NCI-H510A (cell line): ENCODE measurements at places on chromosomes 3 and 15.
A peak's percentile ranks its signal among the peaks of the same experiment; 100 is the strongest.

GRCh38 chr3:183455089-183455488 lies 26.7 kb upstream of the MCF2L2 start:
- no peak for DNase-seq

DNA sequence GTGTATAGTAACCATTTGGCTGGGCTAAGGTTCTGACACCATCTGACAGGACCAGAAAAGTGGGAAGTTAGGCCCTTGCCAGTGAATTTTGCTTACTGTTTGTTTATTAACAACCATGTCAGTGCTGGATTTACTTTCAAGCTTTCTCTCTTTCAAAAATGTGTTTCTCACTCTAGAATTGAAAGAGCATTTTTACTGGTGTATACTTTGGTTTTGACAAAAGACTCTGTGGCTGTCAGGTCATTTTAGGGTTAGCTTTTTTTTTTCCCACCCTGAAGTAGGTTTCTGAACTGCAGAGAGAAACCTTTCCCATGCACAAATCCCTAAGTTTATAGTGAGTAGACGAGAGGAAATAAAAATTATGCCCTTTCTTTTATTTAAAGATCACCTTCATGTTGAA lies 230.0 kb upstream of the TBC1D5 start:
- DNase-seq, result no peak

- peak; percentile 5 for DNase-seq
These were observed 378.2 kb upstream of the AZI2 start for GRCh38 chr3:28726840-28727239.

- no peak for DNase-seq
These were observed 2.6 kb upstream of the PYGO1 start for GRCh38 chr15:55590788-55591187.

GRCh38 chr3:17755836-17756235 lies 13.4 kb upstream of the TBC1D5 start:
- no peak for DNase-seq

DNA sequence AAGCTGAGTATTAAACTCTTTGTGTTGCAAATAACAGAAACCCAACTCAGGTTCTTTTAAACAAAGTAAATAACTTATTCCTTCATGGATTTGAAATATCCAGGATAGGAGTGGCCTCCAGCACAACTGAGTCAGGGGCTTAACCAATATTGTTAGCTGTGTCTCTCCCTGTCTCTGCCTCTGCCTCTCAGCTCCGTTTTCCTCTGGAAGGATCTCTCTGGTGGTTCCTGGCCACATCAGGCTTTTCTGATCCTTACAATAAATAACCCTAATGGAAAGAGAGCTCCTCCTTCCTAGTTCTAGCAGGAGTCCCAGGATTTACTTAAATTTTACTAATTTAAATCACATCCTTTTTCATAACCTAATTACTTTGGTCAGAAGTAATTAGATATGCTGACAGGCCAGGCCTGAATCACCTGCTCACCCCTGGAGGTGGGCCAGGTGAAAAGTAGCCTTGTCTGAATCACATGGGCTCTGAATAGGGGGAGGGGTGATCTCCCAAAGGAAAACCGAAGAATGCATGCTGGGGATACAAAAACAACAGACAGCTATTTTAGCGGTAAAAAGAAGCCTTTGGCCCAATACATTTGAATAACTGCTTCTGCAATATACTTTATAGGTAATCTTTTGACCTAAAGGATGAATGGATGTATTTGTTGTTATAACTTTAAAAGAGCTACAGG lies 75.4 kb downstream of the REC114 start:
- no peak for DNase-seq

GRCh38 chr15:29480949-29481348 lies 211.3 kb upstream of the NSMCE3 start:
- no peak for DNase-seq

- DNase-seq, result no peak
These were observed 35.2 kb downstream of the FAM81A start for GRCh38 chr15:59473226-59473625.

- no peak for DNase-seq
These were observed 47.4 kb upstream of the WNT7A start for GRCh38 chr3:13927295-13927694.

DNA sequence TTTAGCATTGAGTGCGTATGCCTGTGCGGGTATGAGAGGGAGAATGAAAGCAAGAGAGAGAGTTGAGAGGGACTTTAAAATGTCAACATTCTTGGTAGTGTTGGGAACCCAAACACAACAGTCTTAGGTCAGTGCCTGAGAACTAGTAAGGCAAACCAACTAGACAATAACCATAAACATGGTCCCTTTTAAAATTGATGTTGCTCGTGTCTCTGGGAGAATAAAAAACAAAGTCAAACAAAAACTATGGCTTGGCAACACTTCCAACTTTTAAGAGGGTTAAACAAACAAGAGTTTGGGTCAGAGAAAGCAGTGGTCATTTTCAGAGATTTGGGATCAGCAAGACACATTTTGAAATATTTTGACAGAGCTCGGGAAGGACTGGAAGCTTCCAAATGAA lies 146.7 kb upstream of the THBS1 start:
- DNase-seq, result no peak

- DNase-seq, result no peak
These were observed 429.6 kb downstream of the LPP start for GRCh38 chr3:188583341-188584161.

- no peak for DNase-seq
These were observed 640.7 kb downstream of the FHIT start for GRCh38 chr3:60610441-60611112.

- no peak for DNase-seq
These were observed 249.1 kb downstream of the OCA2 start for GRCh38 chr15:27850050-27850449.

- no peak for DNase-seq
These were observed 63.9 kb downstream of the TMCC1 start for GRCh38 chr3:129829640-129830039.

DNA sequence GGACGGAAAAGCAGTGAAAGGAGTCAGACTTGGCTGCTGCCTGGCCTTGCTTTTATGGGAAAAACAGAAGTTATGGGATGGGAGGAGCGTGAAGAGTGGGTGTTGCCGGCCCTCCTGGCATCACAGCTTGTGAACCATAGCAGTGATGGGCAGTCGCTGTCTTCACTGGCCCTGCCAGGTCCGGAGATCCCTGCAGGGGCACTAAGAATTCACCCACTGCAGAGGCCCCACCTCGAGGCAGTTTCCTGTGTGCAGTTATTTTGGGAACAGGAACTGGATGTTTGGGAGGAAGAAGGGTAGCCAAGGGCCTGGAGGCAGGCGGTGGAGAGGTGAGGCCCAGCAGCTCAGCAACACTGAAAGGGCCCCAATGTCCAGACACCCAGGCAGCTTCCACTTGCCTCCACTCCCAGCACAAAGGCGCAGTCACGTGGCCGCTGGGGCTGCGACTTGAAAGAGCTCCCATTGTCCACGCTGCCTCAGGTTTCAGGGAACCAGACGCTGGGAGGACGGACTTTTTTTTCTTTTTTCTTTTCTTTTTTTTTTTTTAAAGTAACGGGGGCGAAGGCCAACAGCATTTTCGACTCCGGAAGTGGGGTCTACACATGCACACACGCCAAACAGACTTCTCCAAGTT lies 255.6 kb downstream of the ZNF621 start:
- DNase-seq, result peak; percentile 12

GRCh38 chr3:189239616-189240015 lies 67.8 kb downstream of the TPRG1 start:
- no peak for DNase-seq

GRCh38 chr3:152056987-152057386 lies 183.5 kb downstream of the SUCNR1 start:
- DNase-seq, result no peak

GRCh38 chr3:7798276-7798675 lies 703.3 kb upstream of the LMCD1 start:
- DNase-seq, result no peak

- no peak for DNase-seq
These were observed 569.7 kb upstream of the MDFIC2 start for GRCh38 chr3:70882104-70882503.

- no peak for DNase-seq
These were observed 21.1 kb upstream of the ST6GAL1 start for GRCh38 chr3:186909078-186909853.

- DNase-seq, result no peak
These were observed 65.4 kb downstream of the KCNH8 start for GRCh38 chr3:19213603-19214220.

GRCh38 chr3:113441051-113441770 lies at the start of gene CFAP44:
CFAP44 (minus strand) TSS chr3:113441493; CDS start chr3:113433664, 7,829 bp downstream.
- peak; percentile 9 for DNase-seq

GRCh38 chr3:64748244-64748904 lies 60.6 kb upstream of the ADAMTS9 start:
- DNase-seq, result no peak

- no peak for DNase-seq
These were observed 17.2 kb downstream of the RASGRP1 start for GRCh38 chr15:38547255-38547997.

- DNase-seq, result no peak
These were observed 38.6 kb upstream of the HACD2 start for GRCh38 chr3:123623346-123623880.

GRCh38 chr3:119585856-119586570 lies 6.7 kb downstream of the ADPRH start:
- no peak for DNase-seq

DNA sequence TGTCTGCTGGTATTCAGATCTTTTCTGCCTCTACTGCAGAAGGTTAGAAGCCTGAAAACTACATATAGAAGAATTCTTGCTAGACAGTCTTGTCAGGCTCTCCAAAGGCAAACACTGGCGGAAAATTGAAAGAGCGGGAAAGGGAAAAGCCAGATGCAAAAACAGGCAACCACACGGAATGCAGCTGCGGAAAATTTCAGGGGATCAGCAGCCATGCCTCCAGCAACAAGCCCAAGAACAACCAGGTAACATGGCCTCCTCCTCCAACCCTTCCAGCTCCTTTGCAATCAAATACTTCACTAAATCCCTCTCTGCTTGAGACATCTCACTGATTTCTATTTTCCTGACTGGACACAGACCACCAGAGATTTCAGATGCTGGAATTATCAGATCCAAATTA lies 9.6 kb downstream of the UBP1 start:
- DNase-seq, result no peak

DNA sequence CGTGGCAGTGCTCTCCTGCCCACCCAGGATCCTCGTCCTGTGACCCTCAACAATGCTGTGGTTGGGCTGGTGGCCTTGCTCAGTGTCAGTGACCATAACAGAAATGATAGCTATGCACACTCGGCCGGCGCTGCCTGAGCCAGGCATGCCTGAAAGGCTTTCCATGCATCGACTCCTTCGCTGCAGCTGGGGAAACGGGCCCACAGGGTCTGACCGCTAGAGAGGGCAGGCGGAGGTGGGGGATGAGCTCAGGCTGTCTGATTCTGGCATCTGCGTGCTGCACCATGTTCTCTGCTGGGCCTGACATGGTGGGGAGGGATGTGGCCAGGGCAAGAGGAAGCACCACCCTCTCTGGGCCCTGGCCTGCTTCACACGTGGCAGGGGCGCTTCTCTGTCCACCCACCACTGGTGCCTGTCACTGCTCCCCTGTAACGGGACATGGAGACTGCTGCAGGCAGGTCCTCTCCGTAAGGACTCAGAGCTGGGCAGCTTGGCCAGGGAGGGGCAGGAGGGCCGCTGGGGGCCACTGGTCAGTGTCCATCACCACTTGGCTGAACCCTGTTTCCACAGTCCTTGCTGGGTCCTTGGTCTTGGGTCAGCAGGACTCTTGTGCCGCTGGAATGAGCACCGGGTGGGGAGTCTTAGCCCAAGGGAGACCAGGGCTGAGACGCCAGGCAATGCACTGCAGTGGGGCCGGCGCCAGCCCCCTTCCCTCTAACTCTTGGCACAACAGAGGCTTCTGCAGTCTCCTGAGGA lies 64.1 kb upstream of the RPL32 start:
- DNase-seq, result no peak

DNA sequence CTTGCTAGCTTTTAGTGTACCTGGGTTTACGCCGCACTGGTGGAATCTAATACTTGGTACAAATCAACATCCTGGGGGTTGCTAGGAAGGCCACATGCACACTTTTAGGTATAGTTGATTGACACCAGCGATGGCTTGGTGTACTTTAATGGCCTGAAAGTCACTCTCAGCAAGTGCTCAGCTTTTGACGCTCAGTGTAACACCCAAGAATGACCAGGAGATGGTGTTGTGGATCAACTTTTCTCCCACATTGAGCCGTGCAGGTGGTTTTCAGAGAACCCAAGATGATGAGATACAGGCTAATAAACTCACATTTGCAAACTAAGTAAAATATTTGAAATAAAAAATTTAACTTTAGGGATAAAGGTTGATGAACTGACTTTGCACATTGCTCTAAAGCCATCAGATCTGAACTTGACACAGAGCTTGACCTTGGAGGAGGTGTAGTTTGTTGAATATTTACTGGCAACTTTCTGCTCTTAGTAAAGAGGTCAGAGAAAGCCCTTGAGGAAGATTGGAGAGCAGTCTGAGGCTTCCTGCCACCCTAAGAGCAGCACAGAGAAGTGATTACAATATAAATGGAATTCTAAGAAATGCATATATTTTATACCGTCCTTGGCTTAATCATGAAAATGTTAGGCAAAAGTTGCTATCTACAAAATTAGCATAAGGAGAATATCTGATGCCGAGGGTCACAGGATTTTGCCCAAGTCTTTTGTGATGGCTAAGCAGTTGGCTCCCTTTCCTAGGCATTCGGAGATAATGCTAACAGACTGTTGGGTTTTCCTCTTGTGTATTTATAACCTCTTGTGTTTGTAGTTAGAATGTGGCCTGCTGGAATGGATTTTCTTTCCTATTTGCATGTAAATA lies 143.4 kb upstream of the RASGRP1 start:
- no peak for DNase-seq

GRCh38 chr3:59545374-59545773 lies 495.5 kb upstream of the CFAP20DC start:
- DNase-seq, result no peak

DNA sequence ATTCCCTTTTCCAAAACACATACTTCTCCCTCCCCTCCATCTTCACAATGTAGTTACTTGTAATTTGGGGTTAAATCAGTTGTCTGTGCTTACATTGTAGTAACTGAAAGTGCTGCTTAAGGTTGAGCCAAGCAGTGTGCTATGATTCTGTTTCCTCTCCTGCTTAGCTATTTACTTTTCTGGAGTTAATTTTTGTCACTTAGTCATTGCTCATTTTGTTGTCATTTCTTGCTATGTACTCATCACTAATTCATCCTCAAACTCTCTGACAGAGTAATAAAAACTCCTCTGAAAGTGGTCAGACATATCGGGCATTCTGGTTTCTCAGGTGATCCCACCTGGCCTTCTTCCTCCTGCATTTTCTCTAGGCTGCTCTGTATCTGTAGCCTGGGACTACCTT lies 80.7 kb downstream of the PPARG start:
- DNase-seq, result no peak

- no peak for DNase-seq
These were observed 16.9 kb upstream of the CPEB1 start for GRCh38 chr15:82664021-82664420.
